Testis (tissue), 5 donors: ENCODE measurements at places on chromosomes 7 and 10.
A peak's percentile ranks its signal among the peaks of the same experiment; 100 is the strongest.

- peak; percentile 84 for DNase-seq
These were observed 21.6 kb upstream of the AP5Z1 start for GRCh38 chr7:4753598-4754432.

- peak; percentile 62 for DNase-seq
These were observed 115.0 kb downstream of the EGFR start for GRCh38 chr7:55133630-55134358.

- no peak for DNase-seq
These were observed 182.4 kb downstream of the MYOF start for GRCh38 chr10:93299606-93300287.

DNA sequence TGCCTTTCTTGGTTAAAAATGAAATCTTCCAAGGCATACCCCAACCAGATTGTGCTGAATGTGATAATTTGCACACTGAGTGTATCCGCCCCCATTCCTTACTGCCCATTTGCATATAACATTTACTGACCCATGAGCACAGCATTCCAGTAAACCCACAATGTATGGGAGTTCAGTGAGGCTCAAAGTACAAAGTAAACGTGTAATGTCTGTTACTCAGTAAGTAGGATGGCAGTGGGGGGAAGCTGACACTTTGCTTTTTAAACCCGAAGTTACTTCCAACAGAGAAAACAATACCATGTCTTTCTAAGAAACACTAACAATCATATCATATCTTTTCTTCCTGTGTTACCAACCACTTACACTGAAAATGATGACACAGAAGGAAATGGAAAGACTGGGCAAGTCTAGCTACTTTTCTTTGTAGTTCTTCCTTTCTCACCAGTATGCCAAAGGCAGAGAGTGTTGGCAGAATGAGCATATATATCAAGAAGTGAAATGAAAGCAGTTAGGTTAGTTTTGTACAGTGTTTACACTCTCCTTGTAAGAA, 27.1 kb upstream of the SOSTDC1 start:
- no peak for DNase-seq

- peak; percentile 76 for DNase-seq
These were observed 179.5 kb upstream of the IMMP2L start for GRCh38 chr7:111741811-111742240.

DNA sequence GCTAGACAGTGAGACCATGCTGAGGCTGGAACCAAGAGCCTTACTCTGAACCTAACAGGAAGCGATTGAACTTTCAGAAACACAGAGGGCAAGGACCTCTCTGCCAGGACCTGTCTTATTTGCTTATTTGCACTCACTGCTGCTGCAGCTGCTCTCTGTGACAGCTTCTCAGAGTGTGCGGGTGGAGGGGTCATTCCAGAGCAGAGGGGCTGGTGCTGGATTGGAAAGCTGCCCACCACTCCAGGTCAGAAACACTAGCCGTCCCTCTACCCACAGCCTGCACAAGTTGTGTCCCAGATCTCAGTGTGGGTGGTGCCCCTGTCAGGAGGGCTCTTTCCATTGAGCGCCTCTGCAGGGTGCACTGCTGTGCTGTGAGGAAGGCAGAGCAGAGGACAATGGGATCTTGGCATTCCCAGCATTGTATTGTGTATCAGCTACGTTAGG, 126.2 kb downstream of the CCNY start:
- no peak for DNase-seq

DNA sequence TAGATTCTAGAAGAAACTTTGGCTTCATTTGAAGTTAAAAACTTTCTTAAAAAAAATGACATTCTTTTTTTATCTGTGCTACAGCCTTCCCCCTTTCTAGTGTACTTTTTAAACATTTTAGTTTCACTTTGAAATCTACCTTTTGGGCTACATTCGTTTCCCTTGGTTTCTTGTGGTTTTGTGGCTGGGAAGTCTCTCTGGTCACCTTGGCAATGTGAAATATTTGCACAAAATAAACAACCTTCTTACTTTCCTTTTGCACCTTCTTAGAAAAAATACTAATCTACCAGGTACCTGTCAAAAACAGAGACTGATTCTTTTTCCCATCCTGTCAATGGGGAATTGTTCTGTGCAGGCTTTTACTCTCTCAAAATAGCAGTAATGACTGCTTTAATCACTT, 350.2 kb downstream of the GATA3 start:
- no peak for DNase-seq

DNA sequence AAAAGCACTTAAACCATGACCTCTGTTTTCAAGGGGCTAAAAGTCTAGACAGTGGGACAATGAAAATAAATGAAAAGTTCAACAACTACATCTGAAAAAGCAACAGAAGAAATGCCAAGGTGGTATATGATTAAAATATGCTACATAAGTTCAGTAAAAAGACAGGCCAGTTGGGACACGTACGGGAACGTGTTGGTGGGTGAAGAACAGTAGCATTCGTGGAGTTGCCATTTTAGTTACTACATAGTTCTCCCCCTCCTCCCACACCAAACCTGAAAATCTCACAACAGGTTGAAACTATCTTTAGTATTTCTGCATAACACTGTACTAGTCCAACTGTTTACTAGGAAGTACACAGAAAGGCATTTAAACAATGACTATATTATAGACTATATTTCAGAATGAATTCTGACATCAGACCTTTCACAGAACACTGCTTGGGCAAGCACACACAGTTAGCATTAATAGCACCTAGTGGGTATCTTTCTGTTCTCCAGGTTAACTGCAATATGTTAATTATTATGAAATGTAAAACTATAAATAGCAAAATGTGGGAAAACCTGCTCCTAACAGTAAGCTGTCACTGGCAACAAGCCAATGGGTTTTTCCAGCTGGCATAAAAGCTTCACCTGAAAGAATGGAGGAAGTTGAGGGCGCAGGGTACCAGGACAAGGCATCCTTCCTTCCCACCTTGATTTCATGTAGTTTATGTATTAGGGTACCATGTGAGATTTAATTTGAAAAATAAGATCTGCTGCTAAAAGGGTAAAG, 135.0 kb downstream of the STRA8 start:
- DNase-seq: no peak

DNA sequence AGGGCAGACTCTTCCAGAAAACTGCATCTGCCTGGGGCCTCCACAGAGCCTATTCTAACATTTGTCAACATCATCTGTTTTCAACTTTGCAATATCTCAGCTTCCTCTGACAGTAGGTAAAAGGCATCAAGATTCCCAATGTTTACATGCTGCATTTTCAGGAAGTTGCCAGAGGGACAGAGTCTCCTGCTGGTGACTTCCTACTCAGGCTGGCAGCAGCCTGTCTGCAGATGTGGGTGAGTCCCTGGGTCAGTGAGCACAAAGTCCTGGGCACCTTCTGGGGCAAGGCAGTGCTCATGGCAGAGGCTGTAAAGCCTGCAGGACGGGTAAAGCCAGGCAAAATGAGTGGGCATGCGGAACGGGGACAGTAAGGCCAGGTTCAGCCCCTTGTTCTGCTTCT, 69.4 kb downstream of the EBF3 start:
- DNase-seq: no peak

- DNase-seq: no peak
These were observed 167.1 kb upstream of the PRR15 start for GRCh38 chr7:29396563-29396962.

- DNase-seq: no peak
These were observed 628 bp downstream of the HPSE2 start for GRCh38 chr10:99234791-99235657.

DNA sequence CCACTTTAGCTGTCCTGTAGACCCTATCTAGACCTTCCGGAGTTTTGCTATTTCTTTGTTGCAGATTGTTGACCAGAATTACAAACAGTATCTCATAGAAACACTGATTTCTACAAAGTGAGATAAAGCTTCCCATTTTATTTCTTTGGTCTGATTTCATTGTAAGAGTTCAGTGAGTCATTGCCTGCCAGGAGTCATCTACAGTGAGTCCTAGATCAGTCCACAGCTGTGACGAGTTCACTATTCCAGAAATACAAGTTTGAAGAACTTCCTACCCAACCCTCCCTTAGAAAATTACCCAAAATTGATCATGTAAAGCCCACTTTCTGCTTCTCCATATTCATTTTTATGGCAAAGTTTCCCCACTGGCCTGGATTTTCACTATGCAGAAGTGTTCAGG, 905.5 kb downstream of the CNTNAP2 start:
- DNase-seq: no peak

GRCh38 chr7:87747681-87748080, 119.5 kb downstream of the RUNDC3B start:
- no peak for DNase-seq

- no peak for DNase-seq
These were observed 80.3 kb upstream of the RHOBTB1 start for GRCh38 chr10:61024151-61024855.

GRCh38 chr10:127921075-127921752, 14.3 kb downstream of the PTPRE start:
- no peak for DNase-seq

DNA sequence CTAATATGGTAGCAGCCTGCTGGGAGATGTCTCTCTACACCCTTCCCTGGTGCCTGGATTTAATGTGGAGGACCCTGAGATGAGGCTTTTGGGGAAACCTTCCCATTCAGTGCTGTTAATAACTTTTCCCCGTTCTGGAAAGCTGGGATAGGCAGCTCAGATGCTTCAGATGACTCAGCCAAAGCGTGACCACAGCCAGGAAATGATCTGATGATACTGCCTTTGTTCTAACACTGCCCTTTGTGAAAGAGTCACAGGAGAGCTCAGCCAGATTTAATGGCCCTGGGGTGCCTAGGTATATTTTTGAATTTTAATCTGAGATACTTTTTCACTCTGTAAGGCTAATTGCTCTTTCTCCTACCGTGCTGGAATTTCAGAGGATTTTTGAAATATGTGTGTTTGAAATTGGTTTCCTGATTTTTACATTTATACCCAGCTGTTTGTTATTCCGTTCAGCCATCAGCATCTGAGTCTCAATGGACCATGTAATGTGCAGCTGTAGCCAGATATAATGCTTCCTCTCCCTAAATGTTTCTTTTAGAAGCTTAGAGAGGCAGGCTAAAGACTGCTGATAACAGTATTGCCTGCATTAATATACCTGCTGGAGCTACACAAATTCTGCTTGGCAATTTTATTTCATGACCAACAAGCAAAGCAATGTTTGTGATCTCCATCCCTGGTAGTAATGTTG, 17.8 kb downstream of the CELF2 start:
- DNase-seq: no peak

- DNase-seq: no peak
These were observed 20.6 kb downstream of the KLHDC10 start for GRCh38 chr7:130090745-130091532.

DNA sequence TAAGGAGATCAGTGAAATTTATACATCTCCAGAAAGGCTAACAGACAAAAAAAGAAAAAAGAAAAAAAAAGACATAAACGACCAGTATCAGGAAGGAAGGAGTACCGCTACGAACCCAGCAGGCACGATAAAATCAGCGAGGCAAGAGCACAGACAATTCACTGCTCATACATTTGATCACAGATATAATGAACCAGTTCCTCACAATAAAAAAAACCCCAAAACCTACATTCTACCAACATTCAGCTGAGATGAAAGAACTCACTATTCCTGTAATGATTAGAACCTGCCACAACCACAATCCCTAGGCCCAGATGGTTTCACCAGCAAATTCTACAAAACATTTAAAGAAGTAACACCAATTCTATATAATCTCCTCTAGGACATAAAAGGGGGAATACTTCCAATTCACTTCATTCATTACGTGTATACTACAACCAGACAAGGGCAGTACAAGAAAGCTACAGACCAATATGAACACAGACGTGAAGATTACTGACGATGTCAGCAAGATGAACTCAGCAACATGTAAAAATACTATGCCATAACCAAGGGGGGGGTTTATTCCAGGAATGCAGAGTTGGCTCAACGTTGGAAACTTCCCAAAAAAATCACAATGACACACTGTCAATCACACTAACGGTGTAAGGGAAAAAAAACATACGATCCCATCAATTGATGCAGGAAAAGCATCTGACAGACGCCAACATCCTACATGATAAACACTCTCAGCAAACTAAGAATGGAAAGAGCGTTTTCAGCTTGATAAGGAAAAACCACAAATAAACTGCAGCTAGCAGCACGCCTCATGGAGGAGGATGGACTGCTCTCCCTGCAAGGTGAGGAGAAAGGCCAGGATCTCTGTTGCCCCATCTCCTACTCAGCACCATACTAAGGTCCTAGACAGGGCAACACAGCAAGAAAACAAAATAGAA, 256.2 kb downstream of the ELFN1 start:
- no peak for DNase-seq

- no peak for DNase-seq
These were observed 51.1 kb upstream of the OPN4 start for GRCh38 chr10:86603256-86603655.

- no peak for DNase-seq
These were observed 66.9 kb downstream of the BAMBI start for GRCh38 chr10:28744069-28744768.

GRCh38 chr10:49138361-49138891, 4.6 kb upstream of the FAM170B start:
- DNase-seq: no peak

DNA sequence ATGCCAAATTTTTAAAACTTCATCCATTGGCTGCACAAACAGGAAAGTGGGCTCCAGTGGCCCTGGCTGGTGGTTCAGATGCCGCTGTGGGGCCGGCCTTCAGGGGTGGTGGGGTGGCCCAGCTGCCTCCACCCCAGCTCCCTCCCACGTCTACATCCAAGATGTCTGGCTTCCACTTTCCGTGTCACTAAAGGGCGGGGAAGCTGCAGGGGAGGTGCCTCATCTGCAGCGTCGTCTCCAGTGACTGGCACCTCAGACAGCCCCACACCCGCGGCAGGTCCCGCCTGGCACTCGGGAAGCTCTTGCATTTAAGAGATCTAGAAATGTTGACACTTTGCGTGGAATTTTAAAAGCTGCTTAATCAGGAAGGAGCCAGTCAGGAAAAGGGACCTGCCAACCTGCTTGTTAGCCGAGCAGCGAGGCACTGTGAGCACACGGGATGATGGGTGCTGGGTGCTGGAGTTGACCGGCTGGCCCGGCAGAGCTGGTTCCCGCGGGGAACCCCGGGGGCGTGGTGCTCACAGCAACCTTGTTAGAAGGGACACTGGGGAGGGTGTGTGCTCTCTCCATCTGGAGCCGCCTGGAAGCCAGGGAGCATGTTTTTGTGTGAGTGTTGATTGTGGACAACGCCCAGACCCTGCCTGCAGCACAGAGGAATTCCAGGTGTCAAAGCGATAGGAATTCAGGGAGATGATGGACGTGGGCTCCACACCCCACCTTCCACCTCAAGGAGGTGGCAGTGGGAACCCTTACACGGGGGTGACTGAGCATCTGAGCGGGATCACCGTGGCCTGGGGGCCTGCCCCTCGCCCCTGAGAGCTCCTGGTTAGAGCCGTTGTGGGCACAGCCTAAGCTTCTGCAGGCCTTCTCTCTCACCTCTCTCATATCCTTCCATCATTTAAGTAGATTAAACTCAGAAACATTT, 320.5 kb downstream of the PTPRN2 start:
- no peak for DNase-seq
